ENCODE measurements at places on chromosomes 4 and X.

DNA sequence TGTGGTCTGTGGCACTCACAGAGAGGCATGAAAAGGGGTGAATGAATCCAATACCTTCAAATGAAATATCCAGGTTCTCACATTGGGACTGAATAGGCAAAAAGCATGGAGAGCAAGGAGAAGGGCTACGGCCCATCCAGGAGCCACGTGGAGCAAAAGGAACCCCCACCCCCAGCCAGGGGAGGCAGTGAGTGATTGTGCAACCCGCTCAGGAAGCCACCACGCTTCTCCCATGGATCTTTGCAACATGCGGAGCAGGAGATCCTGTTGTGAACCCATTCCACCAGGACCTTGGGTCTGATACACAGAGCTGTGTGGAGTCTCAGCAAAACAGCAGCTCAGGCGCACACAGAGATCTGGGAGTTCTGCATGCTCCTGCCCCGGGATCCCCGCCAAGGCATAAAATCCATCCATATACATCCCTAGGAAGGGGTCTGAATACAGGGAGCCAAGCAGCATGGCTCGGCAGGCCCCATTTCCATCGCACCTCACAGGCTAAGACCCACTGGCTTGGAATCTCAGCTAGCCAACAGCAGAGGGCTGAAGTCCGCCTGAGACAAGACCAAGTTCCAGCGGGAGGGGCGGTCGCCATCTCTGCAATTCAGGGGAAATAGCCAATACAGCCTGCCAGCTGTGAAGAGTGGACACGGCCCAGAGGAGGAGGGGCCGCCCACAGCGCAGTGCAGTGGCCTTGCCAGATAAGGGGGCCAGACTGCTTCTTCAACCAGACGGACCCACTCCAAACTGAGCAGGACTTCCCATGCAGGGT lies 80.2 kb downstream of the FGF16 start:
- no peak for DNase-seq

DNA sequence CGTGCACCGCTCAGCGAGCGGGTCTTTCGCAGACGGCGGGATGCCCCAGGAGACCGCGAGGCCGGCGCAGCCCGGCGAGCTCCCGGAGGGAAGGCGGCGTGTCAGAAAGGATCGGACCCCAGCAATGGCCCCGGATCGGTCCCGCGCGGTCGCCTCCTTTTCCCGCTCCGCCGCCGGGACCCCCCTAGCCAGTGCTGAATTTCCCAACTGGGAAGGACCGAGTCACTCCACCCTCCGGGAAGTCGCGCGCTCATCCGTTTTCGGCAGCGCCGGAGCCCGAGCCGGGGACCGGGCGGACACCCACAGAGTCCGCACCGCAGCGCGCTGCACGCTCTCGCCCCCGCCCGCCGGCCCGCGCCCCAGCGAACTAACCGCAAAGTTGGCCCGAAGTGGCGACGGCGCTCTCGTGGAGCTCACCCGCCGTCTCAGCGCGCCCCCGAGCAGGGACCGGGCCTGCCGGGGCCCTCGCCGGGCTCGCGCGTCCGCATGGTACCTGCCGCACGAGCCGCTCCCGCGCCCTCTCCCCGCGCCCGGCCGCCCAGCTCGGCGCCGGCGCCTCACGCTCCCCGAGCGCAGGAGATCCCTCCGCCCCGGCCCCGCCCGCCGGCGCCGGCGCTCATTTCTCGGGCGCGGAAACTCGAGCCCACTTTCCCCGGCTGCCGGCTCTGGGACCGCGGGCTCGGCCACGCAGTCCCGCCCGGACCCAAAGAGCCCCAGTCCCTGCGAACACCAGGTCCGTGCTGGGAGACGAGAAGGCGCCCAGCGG lies at the start of gene FAT1:
Gene FAT1 (minus strand): TSS at position 565 of the 766 bp plus-strand sequence. CDS start 14,029 bp downstream, outside the sequence.
- DNase-seq: no peak

- DNase-seq: peak; percentile 67
These were observed 55.6 kb downstream of the SLITRK4 start for GRCh38 chrX:143580266-143580665.

GRCh38 chrX:124268099-124268498 lies 64.4 kb upstream of the TEX13D start:
- DNase-seq: no peak

DNA sequence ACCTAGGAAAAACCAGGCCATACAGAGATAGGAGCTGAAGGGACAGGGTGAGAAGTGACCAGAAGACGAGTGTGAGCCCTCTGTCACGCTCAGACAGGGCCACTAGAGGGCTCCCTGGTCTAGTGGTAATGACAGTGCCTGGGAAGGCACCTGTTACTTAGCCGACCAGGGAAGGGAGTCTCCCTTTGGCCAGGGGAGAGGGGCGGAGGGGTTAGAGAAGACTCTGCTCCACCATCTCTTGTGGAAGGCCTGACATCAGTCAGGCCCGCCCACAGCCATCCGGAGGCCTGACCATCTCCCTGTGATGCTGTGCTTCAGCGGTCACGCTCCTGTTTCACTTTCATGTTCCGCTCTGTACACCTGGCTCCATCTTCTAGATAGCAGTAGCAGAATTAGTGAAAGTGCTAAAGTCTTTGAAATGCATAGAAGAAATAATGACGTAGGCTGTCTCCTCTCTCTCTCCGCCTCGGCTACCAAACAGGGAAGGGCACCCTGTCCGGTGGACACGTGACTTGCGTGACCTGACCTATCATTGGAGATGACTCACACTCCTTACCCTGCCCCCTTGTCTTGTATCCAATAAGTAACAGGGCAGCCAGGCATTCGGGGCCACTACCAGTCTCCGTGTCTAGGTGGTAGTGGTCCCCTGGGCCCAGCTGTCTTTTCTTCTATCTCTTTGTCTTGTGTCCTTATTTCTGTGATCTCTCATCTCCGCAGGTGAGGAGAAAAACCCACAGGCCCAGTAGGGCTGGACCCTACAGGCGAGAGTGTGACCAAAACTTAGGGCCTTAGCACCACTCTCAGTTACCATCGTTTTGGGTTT lies 26.7 kb downstream of the HTT-AS start:
- DNase-seq: peak; percentile 37

GRCh38 chrX:15336023-15336413 lies 695 bp upstream of the PIGA start:
- DNase-seq: no peak

Measured in Kasumi-1 (cell line).